ENCODE measurements at places on chromosomes 16 and 17.

- DNase-seq, result no peak
These were observed 2.1 kb downstream of the SOX9 start for GRCh38 chr17:72122765-72123529.

DNA sequence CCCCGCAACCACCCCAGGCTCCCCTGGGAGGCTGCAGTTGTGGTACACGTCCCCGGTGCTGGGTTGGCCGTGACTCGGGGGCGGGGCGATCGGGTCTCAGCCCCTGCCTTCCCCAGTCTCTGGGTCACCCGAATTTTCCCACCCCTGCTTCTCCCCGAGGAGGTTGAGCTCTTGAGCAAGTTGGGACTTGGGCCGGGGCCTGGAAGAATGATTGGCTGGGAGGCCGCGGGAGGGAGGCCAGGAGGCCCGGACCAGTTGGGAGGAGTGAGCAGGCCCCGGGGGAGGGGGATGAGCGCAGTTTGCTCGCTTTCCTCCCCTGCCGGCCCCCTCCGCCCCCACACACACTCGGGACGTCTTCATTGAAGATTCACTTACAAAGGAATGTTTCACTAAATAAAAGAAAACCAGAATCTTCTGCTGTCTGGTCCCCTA lies 4.5 kb upstream of the HEXIM1 start:
- no peak for DNase-seq

DNA sequence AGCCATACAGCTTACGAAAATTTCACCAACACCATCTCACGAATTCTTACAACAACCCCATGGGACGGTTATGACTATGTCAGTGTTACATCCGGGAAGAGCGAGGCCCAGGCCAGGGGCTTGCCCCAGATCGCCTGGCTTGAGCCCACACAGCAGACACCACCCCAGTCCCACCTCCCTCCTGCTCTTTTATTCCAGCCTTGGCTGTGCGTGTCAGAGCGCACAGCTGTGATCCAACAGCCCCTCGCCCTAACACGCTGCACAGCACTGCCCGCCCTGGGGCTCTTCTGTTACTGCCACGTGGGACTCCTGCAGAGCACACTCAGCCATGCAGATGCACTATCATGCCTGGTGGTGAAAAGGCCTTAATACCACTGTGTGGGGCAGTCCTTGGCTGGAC lies 127.9 kb downstream of the ENGASE start:
- no peak for DNase-seq

GRCh38 chr17:47929218-47930000 lies 12.0 kb upstream of the PNPO start:
- no peak for DNase-seq

GRCh38 chr17:16214190-16215001 lies 938 bp downstream of the NCOR1 start:
- no peak for DNase-seq

Measured in AG04449 (cell line).